ENCODE measurements at places on chromosomes 1 and 21. TPM values are rescaled to one million over a fixed set of nuclear protein-coding genes. Genes with fewer than 3 reads are reported as not detected.

DNA sequence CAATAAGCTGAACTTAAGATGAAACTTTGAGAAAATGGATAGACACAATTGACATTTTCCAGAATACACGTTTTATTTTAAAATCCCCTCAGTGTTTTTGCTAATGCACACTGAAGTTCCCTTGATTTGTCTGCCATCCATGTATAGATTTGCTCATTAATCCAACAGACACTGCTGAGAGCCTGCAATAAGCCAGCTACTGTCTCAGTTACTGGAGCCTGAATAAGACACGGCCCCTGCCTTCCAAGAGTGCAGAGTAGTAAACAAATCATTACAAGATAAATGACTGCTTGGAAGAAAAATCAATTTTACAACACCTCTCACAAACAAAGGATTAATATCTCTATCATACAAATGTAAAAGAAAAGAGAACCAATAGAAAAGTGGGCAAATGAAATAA lies 130.1 kb downstream of the TLR5 start:
- no peak for DNase-seq

DNA sequence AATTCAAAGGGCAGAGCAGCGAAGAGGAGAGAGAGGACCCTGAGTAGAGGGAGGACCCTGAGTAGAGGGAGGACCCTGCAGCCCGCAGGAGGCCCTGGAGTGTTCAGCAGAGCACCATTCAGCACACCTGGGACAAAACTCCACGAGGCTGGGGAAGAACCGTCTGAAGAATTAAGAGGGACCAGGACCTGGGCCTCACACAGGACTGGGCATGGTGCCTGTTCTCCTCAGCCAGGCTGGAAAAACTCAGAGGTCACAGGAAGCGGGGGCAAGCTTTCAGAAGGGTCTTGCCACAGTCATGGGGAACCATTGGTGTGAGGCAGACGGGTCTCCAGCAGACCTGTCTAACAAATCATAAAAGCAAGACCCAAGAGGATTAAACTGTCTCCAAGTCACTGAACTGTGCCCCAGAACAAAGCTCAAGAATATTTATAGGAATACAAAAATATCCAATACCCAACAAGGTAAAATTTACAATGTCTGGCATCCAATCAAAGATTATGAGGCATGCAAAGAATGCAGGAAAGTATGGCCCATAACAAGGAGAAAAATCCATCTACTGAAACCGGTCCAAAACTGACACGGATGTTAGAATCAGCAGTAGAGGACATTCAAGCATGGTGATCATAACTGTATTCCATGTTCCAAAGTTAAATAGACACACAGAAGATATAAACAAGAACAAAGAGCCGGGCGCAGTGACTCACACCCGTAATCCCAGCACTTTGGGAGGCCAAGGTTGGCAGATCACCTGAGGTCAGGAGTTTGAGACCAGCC lies 30.6 kb downstream of the MORN1 start:
- DNase-seq, result peak; percentile 43

LCE2C gene
- total RNA-seq, result not detected

- DNase-seq, result peak; percentile 45
Measured at GRCh38 chr1:159946242-159947187, 1.1 kb upstream of the IGSF9 start.

- DNase-seq, result no peak
Measured at GRCh38 chr1:112389689-112390088, 6.3 kb upstream of the CTTNBP2NL start.

- no peak for DNase-seq
Measured at GRCh38 chr1:154348429-154349076, 23.2 kb downstream of the ATP8B2 start.

GRCh38 chr1:201506557-201507359 lies at the start of gene CSRP1:
Gene CSRP1, minus strand, starts transcription at chr1:201507123. Its CDS starts 10,820 bp downstream, at chr1:201496303.
- peak; percentile 74 for DNase-seq

XCL1 gene
- not detected for total RNA-seq

ARV1 gene
- total RNA-seq, result 17.7 TPM

SDC3 gene
- 26.8 TPM for total RNA-seq

SERPINC1 gene
- total RNA-seq, result not detected

ASAP3 gene
- total RNA-seq, result 46.9 TPM

RNU1-2 gene
- 2,882 TPM for total RNA-seq

GRCh38 chr1:46816930-46817329 lies 18.1 kb downstream of the CYP4B1 start:
- DNase-seq, result no peak

DNA sequence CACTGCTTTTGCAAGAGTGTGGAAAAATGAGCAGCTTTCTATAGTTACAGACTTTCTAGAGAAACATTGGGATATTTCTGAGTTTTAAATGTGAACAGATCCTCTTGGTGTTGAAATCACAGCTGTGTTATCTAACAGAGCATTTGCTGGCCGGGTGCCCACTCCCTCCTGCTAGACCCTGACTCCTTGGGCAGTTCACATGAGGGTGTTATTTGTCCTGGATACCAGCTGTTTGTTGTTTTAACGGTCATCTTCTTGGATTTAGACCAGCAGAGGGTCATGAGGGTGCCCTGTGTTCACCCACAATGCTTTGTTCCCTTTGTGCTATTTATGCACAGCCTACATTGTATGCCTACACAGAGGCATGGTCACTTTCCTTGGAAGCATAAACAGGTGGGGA lies 67.1 kb downstream of the CENPF start:
- DNase-seq, result peak; percentile 72

CCDC27 gene
- total RNA-seq, result not detected

RGS1 gene
- not detected for total RNA-seq

FYB2 gene
- not detected for total RNA-seq

AK4 gene
- total RNA-seq, result 20.0 TPM

- peak; percentile 70 for DNase-seq
Measured at GRCh38 chr1:215119719-215120365, 37.3 kb downstream of the KCNK2 start.

- no peak for DNase-seq
Measured at GRCh38 chr1:20666804-20667203, 5.6 kb upstream of the DDOST start.

ERI3 gene
- 50.0 TPM for total RNA-seq

Measured in fibroblast of the aortic adventitia (primary cell).